ENCODE measurements at places on chromosomes 13 and 19.

DNA sequence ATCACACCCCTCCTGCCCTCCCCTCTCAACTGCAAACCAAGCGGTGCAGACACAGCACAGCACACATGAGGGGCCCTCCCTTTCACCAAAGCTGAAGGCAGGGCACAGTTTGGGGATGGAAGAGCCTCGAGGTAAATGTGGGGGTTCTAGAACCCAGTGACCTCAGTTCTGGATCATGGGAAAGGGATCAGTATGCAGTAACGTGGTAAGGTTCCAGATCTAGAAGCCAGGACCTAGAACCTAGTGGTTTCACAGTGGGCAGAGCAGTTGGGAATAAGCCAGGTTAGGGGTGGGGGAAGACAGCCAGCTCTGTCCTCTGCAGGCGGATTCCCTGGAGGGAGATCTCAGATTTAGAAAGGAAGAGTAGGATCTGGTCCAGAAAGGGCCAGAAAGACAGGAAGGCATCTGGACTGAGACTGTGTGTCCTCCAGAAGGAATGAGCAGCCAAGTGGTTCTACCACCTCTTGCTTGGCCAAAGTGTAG lies 3.1 kb downstream of the FTL start:
- no peak for DNase-seq

DNA sequence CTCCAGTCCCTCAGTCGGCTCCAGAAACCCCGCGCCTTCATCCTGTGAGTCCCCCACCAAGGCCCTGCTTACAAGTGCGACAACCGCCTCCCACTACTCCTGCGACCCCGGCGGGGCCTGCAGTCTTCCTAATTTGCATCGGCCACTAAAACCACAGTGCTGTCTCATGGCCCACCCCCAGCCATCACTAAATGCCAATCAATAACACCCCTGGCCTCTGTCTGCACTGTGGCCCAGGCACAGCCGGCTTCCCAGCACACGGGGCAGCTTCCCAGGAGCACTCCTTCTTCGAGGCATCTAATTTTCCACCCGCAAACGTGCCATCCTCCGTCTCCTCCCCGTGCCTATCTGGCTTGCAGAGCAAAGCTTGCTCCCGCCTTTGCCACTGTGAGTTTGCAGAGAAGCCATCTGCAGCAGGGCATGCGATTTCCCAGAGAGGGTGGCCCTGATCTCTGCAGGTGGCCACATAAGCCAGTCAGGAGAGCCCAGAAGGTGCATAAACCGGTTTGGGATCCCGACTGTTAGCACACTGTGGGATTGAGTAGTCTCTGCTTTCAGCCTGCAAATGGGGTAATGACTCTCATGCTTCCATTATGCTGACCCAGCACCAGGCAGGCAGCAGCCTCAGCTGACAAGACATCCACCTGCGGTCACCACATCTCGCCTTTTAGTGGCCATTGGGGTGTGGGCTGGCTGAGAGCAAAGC lies 34.0 kb upstream of the USE1 start:
- no peak for DNase-seq

DNA sequence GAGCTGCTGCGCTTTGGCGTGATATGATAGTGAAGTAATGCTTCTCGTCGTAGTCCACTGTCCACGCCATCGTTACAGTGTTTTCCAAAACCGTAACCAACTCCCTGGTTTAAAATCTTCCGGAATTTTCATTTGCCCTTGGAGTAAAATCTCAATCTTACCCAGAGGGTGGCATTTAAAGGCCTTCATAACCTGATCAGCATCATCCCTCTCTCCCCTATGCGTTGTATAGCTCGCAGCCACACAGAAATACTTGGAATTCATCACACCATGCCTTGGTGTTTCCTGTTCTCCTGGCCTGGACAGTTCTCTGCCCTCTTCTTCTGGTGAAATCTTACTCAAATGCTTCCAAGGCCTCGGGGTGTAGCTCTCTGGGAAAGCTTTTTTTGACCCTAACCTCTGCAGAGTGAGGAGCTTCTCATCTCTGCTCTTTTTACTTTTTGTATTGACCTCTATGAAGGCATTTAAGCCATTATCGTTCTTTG lies 839 bp downstream of the MPHOSPH8 start:
- no peak for DNase-seq

DNA sequence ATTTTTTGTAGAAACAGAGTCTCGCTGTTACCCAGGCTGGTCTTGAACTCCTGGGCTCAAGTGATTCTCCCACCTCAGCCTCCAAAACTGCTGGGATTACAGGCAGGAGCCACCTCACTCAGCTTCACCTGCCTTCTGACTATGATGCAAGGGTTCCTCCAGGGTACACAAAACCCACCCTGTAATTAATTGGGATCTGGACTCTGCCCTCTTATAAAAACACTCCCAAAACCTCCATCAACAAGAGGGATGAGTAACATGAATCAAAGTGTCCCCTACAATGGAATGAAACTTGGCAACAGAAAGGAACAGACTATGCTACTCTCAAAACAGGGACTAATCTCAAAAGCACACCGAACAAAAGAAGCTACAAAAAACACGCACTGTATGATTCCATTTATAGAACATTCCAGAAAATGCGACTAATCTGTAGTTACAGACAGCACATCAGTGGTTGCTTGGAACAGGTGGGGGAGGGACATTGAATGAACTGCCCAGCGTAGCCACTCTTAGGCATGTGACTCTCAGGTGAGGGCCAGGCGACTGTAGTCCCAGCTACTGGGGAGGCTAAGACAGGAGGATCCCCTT lies 3.2 kb upstream of the PRR36 start:
- DNase-seq = no peak

GRCh38 chr19:45693106-45693788 lies 781 bp downstream of the QPCTL start:
- peak; percentile 66 for DNase-seq

DNA sequence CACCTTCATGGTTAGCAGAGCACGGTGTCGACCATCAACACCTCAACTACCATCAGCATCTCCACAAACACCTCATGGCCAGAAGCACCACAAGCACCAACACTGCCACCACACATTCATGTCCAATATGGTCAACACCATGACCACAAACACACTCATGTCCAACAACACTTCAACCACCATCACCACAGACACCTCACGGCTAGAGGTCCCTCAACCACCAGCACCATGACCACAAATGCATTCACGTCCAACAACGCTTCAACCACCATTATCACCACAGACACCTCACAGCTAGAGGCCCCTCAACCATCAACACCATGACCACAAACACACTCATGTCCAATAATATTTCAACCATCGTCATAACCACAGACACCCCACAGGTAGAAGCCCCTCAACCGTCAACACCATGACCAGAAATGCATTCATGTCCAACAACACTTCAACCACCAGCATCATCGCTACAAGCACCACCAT lies 10.2 kb downstream of the TRAPPC5 start:
- DNase-seq = no peak

DNA sequence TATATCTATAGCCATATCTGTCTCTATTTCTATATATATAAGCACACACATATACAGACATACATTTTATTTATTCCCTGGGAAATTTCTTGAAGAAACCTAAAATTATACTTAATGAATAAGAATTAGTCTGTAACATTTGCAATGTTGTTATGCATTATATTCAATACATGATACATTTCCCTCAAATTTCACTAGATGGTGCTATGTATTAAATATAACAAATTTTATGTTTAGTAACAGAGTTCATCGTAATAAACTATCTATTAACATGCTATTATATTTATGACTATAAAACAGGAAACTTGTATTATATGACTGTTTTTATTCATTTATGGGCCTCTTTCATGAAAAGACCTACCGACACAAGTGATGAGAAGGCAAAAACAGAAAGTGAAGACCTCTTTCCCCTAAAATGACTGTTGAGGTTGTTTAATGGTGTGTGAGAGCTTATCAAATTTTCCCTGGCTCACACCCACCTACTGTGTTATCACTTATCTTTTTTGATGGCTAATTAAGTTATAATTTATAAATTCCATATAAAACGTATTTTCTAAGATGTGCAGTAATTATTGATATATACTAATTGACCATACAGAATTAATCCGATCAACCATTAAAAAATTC lies 881.9 kb downstream of the SLITRK6 start:
- DNase-seq = no peak

DNA sequence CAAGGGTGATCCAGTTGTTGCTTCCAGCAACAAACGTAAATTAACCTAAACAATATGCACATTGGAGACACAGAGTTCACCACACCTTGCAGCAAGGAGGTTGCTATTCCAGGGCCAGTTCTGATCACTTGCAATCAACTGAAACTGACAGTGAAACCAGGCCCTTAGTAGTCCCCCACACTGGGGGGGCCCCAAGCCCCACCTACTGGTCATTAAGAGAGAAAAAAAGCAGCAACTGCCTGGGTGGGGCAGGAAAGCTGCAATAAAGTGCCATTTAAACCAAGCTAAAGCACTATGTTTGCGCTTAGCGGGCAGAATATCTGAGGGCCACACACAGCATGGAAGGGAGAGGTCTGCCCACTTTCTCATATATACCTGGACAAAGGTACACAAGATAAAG lies 51.5 kb downstream of the ATP7B start:
- peak; percentile 7 for DNase-seq

GRCh38 chr13:109678459-109678858 lies 107.9 kb downstream of the IRS2 start:
- DNase-seq = no peak

- DNase-seq = no peak
Observed at GRCh38 chr13:78299832-78300623, 303.3 kb downstream of the POU4F1 start.

- no peak for DNase-seq
Observed at GRCh38 chr19:13189600-13189999, 39.4 kb downstream of the IER2 start.

DNA sequence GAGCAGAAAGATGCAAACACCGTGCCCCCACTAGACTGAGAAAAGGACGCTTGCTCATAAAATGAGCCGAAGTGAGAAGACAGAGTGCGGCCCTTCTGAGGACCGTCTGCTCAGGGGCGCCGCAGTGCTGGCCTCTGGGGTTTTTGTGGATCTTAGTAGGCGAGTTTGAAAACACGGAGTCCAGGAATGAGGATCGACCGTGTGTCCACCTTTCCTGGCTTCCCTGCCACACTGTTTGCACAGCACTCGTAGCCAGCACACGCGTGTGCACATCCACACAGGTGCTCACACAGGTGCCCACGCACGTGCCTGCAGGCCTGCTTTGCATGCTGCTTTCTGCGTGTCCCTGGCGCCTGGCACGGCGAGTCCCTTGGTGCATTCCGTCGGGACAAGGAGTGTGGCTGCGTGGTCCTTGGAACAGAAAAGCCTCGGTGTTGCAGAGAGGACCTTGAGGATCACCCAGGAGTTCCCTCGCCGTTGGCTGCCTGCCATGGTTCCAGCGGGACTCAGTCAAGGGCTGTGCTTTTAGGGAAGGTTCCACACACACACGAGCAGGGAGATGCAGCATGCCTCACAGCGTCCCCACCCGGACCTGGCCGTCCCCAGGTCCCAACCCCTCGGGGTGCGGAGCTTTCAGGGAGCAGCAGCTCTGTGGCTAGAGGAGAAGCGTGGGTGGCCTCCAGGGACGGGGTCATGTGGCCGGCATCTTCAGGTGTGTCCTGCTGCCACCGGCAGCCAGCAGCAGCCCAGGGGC lies 10.1 kb upstream of the ZNF554 start:
- no peak for DNase-seq

- no peak for DNase-seq
Observed at GRCh38 chr13:75812751-75813181, 176.6 kb downstream of the LMO7 start.

- no peak for DNase-seq
Observed at GRCh38 chr19:47778954-47779351, 450 bp downstream of the SELENOW start.

DNA sequence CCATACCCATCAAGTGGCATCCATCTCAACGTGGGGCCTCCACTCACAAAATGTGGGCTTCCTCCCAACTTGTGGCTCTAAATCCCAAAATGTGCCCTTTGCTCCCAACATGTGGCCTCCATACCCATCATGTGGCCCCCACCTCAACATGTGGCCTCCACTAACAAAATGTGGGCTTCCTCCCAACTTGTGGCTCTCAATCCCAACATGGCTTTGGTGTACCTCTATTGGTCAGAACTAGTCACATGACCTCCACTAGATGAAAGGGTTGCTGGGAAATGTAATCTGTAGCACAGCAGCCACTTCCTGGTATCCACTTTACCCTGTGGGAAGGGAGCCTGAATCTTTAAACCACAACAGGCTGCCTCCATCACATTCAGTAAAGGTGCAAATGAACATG lies 10.1 kb upstream of the ACER1 start:
- no peak for DNase-seq

DNA sequence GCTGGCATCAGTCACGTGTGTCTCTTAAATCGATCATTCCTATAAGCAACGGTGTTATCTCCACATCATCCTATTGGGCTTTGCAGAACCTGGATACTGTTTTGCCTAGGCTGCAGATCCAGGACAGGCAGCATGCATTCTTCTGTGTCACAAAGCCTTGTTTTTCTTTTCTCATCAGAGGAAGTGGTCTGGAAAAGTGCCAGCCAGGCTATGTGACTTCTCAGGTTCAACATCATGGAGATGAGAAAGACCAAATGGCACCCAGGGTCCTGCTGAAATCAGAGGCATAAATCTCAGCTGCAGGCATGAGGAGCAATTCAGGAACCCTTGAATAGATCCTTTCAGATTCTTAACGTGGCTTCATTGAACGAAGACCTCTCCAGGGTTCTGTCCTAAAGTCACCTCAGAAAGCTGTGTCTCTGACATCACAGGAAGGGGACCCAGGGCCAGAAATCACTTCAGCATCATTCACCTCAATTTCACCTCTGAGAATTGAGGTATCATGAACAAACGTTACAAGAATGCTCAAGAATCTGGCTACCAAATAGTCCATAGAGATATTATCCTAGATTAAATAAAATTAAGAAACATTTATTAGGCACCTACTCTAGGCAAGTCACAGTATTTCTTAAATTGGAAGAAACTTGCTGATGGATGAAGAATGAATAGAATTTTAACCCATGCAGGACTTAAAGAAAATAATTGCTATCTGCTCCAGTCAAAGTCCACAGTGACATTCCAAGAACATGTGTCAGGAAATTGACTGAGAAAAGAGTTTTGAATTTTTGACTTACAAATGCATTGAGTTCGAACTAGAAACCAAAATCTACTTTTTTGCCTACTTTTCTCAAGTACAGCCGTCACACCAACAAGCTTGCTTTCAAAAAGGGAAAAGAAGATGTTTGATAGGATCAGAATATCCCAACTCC lies 124.1 kb downstream of the COG6 start:
- DNase-seq = no peak

- no peak for DNase-seq
Observed at GRCh38 chr13:72125561-72125960, 258.6 kb upstream of the DACH1 start.

- DNase-seq = no peak
Observed at GRCh38 chr19:19540064-19540714, 2.1 kb downstream of the CILP2 start.

- no peak for DNase-seq
Observed at GRCh38 chr13:44425815-44426078, 52.1 kb downstream of the SERP2 start.

DNA sequence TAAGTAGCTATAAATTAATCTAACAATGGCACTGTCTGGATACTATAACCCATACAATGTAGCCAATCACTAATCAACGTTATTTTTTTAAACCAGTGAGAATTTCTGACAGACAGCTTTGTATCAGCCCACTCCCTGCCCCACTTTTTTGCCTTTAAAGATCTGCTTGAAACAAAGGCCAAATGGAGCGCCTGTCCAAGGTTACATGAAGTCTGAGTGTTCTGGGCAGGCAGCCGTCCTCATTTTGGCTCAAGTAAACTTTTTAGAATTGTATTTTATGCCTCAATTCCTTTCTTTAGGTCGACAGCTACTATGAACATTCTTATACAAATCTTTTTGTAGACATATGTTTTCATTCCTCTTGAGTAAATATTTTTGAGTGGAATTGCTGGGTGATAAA lies 6.2 kb downstream of the IFT88 start:
- no peak for DNase-seq

All from naive B cell (primary cell).